ENCODE measurements at places on chromosomes 5 and 9. TPM values are rescaled to one million over a fixed set of nuclear protein-coding genes. Genes with fewer than 3 reads are reported as not detected.

DNA sequence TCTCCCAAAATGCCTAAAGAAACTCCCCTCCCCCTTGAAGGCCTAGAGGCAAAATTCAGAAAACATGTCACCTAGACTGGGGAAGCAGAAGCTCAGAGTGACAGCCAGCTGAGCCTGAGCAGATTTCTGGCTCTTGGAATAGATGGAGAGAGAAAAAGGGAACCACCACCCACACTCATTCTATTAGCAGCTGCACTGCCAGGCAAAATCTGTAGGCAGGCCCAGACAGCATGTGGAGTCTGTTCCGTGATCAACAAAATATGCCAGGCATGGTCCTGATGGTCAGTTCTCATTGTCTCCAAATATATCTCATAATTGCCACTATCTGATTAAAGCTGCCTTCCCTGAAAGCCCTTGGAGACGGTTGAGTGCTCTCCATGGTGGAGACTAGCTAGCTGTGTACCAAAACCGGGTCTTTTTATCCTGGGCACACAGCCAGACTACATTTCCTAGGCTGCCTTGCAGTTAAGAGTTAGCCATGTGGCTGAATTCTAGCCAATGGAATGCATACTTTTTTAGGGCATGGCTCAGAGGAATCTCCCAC, 131.7 kb upstream of the GPR151 start:
- no peak for ATAC-seq

GRCh38 chr9:107584944-107585343, 95.4 kb upstream of the KLF4 start:
- no peak for ATAC-seq

DNA sequence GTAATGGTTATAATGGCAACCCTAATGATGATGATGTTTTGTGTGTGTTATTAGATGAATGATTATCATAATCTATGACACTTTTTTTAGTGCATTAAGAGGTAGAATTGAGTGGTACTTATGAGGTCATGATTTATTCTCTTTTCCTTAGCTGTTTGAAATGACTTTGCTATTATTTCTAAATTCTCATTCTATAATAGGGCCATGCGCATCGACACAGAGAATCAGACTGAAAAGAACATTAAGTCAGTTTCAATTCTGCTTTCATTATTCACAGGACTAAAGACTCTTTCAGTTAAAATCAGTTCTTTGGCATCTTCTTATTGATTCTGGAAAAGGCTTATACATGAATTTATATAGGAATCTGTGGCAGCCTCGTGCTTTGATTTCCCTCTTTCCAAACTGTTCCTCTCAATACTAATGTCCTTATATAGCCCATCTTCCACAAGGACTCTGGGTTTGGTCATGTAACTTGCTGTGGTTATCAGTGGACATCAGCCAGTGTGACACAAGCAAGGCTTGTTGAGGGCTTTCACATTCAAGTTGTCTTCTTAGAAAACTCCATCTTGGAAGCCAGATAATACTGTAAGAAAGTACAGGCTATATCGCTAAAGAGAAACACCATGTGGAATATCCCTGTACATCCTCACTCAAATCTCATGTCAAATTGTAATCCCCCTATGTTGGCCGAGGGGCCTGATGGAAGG, 140.3 kb upstream of the CHD1 start:
- no peak for ATAC-seq

DNA sequence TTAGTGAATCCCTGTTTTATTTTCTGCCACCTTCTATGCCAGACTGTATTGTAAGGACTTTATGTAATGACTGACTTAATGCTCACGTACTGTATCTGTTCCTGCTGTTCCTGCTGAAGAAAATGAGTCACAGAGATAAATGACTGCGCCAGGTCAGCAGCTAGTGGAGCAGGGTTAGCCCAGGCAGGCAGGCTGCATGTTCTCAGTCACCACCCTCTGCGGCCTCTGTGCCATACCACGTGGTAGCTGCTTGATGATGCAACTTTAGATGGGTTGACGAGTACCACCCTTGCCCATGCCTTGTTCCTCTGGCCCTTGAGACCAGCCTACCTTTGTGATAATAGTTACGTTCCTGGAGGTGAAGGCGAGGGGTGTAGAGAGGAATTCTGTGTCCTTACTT, 161.9 kb downstream of the TRIO start:
- peak; percentile 99 for ATAC-seq

- ATAC-seq = peak; percentile 96
Measured at GRCh38 chr5:155631116-155631515, 617.6 kb downstream of the KIF4B start.

- no peak for ATAC-seq
Measured at GRCh38 chr9:131001990-131002389, 7.0 kb upstream of the LAMC3 start.

DNA sequence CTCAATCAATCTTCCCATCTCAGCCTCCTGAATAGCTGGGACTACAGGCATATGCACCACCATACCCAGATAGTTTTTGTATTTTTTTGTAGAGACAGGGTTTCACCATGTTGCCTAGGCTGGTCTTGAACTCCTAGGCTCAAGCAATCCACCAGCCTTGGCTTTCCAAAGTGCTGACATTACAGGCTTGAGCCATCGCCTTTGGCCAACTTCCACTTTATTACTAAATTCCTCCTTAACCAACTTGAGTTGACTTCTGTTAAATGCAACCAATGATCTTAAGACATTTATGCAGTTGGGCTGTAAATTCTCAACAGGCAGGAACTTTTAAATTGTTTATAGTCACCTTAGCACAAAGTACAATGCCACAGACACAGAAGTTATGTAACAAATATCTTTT, 2.8 kb downstream of the LARS1 start:
- ATAC-seq = no peak

DNA sequence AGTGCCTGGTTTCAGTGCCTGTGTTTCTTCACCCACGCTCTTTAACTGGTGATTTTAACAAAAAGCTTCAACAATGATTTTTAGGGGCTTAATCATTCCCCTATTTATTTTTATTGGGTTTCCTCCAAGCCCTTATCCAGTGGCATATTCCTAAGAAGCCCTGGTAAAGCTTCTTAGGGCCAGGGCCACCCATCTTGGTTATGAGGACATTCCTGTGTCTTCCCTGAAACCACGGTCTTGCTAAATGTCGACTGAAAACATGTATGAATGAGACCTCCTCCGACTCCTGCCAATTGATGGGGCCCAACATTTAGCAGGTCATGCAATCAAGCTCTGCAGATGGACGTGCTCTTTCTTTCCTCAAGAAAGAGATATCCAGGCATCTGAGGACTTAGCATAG, 13.7 kb upstream of the CARTPT start:
- no peak for ATAC-seq

GRCh38 chr5:172531704-172532026, 77.3 kb upstream of the SH3PXD2B start:
- ATAC-seq = no peak

DNA sequence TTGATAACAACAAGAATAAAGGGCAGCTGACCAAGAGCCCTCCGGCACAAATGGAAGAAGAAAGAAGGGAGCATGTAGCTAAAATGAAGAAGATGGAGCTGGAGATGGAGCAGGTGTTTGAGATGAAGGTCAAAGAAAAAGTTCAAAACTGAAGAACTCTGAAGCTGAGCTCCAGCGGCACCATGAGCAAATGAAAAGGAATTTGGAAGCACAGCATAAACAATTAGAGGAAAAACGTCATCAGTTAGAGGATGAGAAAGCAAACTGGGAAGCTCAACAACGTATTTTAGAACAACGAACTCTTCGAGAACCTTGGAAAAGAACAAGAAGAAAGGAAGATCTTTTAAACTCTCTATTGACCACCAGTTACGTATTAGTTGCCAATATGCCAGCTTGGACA, 100.9 kb downstream of the GABBR2 start:
- ATAC-seq = no peak

GRCh38 chr5:151498395-151499155, 51.2 kb downstream of the SLC36A1 start:
- no peak for ATAC-seq

GRCh38 chr9:2502210-2502609, 119.4 kb upstream of the VLDLR start:
- ATAC-seq = no peak

- ATAC-seq = no peak
Measured at GRCh38 chr5:135456238-135457099, 4.3 kb upstream of the TIFAB start.

DNA sequence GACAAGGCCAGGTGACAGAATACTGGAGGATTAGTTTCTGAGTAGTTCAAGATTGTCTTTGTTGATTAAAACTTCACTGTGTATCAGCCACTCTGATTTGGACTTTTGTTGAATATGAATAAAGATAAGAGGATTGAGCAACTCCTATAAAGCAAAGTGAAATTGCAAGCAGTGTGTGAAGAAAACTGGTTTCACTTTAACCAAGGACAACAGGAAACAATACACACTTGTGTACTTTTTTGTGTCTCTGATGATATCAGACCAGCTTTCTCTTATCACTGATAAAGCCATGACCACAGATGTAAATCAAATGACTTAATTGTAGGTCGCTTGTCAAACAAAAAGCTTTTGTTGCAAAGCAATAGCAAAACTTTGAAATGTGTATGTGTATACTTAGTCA, 268.6 kb downstream of the FER start:
- no peak for ATAC-seq

- no peak for ATAC-seq
Measured at GRCh38 chr9:2228132-2228531, 213.0 kb downstream of the SMARCA2 start.

- no peak for ATAC-seq
Measured at GRCh38 chr5:78647351-78647818, 1.2 kb downstream of the LHFPL2 start.

DNA sequence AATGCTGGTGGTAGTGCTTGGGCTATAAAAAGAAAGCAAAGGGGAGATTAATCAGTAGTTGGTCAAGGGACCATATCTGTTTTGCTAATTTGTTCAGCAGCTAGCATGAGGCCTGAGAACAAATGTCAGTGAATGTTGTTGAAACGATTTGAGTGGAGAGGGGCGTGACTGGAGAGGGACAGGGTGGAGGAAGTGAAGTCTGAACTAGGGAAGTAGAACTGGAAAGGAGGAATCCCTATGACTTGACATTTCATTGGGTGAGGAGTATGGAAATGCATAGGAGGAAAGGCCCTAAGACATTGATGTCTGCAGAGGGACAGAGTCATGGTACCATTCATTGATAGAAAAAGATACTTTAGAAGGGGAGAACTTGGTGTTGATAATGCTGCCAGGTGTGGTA, 19.7 kb downstream of the TLE4 start:
- no peak for ATAC-seq

DNA sequence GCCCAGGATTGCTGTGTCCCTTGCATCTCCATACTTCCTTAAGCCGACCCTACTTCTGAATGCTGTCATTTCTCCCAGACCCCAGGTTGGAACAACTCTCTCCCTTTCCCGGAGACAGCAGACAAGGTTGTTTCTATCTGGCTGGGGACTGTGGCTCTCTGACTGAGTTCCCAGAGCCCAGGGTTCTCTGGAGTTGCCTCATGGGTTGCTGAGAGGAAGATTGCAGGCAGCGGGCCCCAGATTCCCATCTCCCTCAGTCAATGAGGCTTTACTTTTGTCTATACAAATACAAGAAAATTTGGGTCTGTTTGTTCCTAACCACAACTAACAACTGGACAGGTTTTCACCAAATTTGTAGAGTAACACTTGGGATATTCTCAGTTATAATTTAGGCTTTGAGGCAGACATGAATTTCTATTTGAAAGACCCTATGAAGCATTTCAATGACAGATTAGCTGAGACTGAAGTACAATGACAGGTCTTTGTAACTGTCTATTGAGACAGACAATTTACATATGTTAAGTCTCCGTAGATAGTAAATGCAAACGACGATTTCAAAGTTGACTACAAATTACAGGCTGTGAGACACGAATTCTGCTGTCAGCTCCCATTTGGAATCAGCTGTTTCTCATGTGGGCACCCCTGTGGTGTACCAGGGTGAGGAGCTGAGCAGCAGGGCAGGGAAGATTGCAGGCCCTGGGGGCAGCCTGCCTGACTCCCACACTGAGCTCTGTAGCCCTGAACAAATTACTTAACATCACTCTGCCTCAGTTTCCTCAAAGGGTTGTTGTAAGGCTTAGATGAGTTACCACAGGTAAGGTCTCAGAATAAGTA, 107.5 kb downstream of the ATP10B start:
- ATAC-seq = peak; percentile 66

- ATAC-seq = no peak
Measured at GRCh38 chr5:137179203-137179602, 319.9 kb downstream of the SPOCK1 start.

GRCh38 chr5:123786411-123786810, 274.4 kb downstream of the CSNK1G3 start:
- ATAC-seq = no peak

DNA sequence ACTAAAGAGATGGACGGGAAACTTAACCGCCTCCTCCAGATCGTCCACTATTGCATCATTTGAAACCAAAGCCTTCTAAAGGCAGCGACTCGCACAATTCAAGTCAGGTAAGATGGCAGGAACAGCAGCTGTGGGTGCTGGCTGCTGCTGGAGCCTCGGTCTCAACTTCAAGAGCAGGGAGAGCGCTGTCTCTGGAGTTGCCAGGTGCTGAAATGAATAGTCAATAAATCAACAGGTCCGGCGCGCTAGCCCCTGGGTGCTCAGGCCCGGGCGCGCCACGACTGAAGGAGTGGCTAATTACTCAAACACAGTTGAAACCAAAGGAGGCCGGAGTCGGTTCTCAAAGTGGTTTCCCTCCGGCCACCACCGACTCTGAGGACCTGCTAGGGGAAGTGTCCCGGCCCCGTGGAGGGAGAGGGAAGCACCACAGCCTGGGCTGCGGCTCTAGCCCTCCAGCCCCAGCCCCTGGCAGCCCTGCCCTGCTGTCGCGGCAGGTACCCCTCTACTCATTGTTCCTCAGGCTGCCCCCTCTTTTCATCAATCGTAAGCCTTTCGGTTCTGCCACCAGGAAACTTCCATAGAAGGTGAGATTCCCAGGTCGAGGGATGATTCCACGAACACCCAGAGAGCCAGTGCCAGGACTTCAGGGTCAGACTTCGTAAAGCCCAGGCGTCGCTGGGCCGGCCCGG, 804 bp downstream of the TTC39B start:
- peak; percentile 9 for ATAC-seq

DNA sequence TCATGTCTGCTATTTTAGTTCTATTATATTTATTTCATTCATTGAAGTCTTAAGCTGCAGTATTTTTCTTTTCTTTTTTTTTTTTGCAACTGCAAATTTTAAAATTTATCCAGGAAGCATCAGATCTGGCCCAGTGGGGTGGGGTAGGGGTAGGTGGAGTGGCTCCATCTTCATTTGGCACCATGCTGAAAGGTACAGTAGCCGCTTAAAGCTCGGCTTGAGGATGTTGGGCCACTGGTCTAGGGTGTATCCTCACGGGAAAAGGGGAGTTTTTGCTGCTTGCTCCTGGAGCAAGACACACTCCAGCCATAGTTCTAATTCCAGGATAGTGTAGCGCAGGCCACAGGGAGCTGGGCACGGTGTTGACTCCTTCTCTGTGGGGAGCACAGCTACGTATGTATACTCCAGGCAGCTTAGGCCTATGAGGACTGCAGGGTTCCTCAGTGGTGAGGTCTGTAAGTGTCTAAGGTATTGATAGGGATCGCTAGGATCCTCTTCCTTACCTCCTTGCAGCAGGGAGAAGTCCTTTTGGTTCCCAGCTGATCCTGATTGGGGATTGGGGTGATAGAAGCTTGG, 22.7 kb downstream of the RCL1 start:
- ATAC-seq = no peak

GRCh38 chr5:138469540-138470321, 4.5 kb downstream of the EGR1 start:
- no peak for ATAC-seq

INVS gene
- total RNA-seq = 20.4 TPM

SPOCK1 gene
- total RNA-seq = 43.4 TPM

PLAC8L1 gene
- total RNA-seq = 0.75 TPM

OCLN gene
- 1.8 TPM for total RNA-seq

FOXD4L3 gene
- total RNA-seq = 0.14 TPM

BTNL3 gene
- total RNA-seq = 0.27 TPM

CA9 gene
- not detected for total RNA-seq
